ENCODE measurements at places on chromosomes 7 and 10.

- no peak for DNase-seq
Measured at GRCh38 chr7:45007571-45008328, 7.7 kb downstream of the CCM2 start.

GRCh38 chr10:49664842-49665355 is 14.6 kb upstream of the C10orf53 start:
- no peak for DNase-seq

DNA sequence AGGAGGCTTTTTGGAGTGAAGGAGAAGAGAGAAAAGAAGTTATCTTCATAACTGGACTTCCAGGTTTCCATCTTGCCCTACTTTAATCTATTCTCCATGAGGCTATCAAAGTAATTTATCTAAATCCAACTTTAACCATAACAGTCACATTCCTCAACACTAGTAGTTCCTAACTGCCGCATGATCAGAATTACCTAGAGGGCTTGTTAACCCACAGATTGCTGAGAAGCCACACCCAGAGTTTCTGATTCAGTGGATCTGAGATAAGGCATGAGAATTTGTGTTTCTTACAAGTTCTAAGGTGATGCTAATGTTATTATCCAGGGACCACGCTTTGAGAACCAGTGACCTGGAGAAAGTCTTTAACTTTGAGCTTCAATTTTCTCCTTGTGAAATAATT is 8.3 kb upstream of the COL1A2 start:
- DNase-seq, result no peak

GRCh38 chr10:5858811-5859210 is 30.9 kb downstream of the ANKRD16 start:
- no peak for DNase-seq

DNA sequence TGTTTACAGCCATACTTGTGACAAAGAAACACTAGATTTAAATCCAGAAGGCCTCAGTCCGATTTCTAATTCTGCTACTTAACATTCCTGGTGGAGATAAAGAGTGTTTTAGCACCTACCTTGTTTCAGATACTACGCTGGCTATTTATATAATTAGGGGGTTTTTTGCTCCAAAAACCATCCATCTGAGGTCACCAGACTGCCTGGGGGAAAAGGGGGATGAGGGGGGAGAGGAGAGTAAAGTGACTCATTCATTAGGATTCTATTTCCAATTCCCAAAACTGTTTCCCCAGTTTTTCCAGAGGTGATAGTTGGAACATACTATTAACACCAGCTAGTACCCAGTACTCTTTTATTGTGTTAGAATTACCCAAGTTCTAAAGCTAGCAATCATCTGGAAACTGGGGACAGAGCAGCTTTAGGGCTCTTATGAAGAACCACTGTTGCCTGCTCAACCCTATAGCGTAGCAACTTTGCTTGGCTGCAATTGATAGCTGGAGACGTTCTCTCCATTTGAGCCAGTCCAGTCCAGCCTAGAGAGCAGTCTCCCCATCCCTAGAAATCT is 6.6 kb downstream of the GCC1 start:
- DNase-seq, result no peak

DNA sequence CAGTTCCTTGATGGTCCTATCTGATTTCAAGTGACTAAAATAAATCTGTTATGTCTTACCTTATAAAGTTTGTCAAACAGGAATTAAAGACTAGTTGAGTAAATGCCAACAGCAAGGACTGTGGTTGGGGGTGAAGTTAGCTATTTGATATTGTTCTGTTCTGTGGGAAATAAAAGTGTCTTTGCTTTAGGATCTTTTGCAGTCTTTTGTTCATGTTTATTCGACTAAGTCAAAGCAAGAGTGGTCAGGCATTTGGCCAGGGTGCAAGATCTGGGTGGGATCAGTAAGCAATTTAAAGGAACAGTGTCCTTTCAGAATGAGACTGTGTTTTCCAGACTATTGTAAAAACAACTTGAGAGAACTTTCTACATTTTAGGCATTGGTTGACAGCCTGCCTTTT is at the start of gene COL28A1:
Gene COL28A1 (minus strand): TSS at position 183 of the 400 bp plus-strand sequence. CDS start 2,998 bp downstream, outside the sequence.
- DNase-seq, result no peak

- DNase-seq, result no peak
Measured at GRCh38 chr7:82122275-82122674, 321.3 kb downstream of the CACNA2D1 start.

DNA sequence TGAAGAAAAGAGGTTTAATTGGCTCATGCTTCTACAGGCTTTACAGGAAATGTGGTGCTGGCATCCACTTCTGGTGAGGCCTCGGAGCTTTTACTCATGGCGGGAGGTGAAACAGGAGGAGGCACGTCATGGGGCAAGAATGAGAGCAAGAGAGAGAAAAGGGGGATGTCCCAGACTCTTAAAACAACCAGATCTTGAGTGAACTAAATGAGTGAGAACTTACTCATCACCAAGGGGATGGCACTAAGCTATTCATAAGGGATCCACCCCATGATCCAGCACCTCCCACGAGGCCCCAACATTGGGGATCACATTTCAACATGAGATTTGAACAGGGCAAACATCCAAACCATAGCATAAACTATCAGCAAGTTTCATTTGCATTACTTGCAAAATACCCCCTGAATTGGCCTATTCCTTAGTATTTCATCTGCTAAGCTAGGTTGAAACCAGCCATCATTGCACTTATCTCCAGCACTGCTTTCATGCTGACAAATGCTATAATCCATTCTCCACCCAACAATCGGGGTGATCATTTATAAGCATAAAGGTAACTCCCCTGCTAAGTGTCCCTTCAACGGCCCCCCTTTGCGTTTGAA is 179.0 kb downstream of the NOC3L start:
- DNase-seq, result no peak

GRCh38 chr10:5234106-5234860 is 37.6 kb downstream of the AKR1C4 start:
- no peak for DNase-seq

DNA sequence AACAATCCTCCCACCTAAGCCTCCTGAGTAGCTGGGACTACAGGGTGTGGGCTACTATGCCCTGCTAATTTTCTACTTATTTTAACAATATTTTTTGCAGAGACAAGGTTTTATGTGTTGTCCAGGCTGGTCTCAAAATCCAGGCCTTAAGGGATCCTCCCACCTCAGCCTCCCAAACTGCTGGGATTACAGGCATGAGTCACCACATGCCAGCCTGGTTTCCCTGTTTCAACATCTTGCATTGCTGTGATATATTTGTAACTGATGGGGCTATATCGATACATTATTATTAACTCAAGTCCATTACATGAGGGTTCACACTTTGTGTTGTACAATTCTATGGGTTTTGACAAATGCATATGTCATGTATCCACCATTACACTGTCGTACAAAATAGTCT is 41.9 kb upstream of the OGDHL start:
- no peak for DNase-seq

DNA sequence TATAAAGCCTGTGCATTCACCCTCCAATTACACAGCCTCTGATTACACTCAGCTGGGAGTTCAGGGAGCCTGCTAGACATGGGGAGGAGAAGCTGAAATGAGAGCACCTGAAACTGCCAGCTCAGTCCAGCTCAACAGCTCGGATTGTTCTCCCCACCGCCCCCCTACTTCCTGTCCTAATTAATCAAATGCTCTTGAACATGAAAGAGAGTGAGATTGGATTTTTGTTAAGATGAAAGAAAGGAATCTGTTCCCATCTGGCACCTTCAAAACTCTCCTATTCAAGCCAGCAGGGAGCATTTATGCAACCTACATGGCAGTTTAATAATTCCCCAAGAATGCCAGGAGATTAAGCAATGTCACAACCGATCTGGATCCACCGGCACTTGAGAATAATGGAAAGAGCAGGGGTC is 98.0 kb downstream of the NPSR1 start:
- DNase-seq, result peak; percentile 54

DNA sequence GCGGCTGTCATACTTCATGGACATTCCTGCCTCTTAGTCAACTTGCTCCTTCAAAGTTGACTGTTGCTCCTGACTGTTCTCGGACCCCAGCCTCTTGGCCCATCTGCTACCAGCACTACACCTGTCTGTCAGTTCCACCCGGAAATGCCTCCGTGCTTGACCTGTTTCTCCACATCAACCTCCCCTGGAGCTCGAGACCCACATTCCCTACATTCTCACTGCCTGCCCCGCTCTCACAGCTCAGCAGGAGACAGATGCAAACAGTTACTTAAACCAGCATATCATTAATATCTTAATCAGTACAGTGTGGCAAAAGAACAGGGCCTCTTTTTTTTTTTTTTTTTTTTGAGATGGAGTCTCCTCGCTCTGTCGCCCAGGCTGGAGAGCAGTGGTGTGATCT is 174.3 kb downstream of the NRP1 start:
- DNase-seq, result no peak

- DNase-seq, result no peak
Measured at GRCh38 chr10:119378737-119379067, 163.8 kb downstream of the RGS10 start.

GRCh38 chr7:44080118-44080517 is 2.2 kb downstream of the POLM start:
- DNase-seq, result no peak

DNA sequence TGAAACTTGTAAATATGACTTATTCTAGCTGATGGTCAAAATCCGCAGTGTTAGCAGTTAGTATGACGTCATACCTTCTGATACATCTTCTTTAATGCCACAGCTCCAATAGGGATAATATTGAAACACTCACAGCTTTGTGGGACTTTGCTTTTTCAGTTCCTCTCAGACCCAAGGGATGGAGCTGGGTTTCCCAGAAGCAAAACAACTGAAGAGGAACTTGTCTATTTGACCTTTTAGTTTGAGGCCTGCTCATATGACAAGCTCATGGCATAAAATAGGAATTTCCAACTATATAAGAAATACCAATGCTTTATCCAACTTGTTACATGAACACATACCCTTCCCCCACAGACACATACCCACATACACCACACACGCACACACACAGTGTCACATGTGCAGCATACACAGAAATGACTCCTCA is 31.6 kb upstream of the C10orf67 start:
- DNase-seq, result no peak

- DNase-seq, result no peak
Measured at GRCh38 chr10:35216303-35216905, 89.8 kb downstream of the CREM start.

- peak; percentile 2 for DNase-seq
Measured at GRCh38 chr10:3043512-3044368, 23.6 kb upstream of the PFKP start.

GRCh38 chr7:92836489-92836999 is at the start of gene CDK6:
TSS of gene CDK6 (minus strand) at chr7:92836573. CDS start at chr7:92833323, 3,250 bp downstream.
- DNase-seq, result no peak

- DNase-seq, result no peak
Measured at GRCh38 chr7:118502235-118502634, 277.7 kb downstream of the ANKRD7 start.

GRCh38 chr10:47152861-47153349 is 147.1 kb upstream of the GDF10 start:
- no peak for DNase-seq

- DNase-seq, result no peak
Measured at GRCh38 chr7:107100824-107101223, 56.3 kb downstream of the PRKAR2B start.

DNA sequence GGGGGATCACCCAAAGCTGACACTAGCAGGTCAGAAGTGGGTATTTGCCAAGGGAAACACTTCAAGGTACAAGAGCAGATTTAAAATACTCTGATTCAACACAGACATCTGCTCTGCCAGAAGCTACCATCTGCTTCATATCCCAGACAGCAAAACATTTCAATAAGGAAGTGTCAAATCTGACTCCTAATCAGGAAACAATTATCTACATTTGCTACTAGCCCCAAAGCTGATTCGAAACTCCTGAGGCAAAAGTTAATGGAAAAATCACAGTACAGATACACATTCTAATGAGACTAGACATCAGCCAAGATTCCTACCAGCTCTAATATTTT is 48.9 kb downstream of the PARD3 start:
- DNase-seq, result no peak

- DNase-seq, result no peak
Measured at GRCh38 chr10:95509251-95509650, 51.9 kb downstream of the SORBS1 start.

DNA sequence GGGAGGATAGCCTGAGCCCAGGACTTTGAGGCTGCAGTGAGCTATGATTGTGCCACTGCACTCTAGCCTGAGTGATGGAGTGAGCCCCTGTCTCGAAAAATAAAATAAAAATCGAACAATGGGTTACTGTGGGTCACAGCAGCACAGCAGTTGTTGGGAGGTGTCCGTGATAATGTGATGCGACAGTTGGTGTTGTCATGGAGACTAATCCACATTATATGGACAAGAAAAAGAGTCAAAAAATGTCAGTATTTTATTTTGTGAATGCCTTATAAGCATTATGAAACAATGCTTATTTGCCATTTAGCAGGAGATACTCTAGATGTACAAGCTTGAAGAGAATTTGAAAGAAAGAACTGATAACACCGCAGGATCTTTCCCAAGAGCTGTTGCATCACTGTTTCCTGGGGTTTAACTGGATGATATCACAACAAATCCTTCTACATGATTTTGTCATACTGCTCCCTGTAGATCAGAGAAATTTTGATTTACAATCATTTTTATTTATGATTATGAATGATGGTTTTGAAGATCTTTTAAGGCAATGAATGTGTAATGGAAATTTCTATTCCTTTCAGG is 195.4 kb downstream of the BAMBI start:
- DNase-seq, result no peak

GRCh38 chr7:121126801-121127534 is 138.5 kb downstream of the CPED1 start:
- DNase-seq, result peak; percentile 1

GRCh38 chr10:17734432-17735080 is 17.4 kb upstream of the TMEM236 start:
- DNase-seq, result no peak

Data from NCI-H1105 (cell line).